ENCODE measurements at places on chromosomes 5 and 9.

DNA sequence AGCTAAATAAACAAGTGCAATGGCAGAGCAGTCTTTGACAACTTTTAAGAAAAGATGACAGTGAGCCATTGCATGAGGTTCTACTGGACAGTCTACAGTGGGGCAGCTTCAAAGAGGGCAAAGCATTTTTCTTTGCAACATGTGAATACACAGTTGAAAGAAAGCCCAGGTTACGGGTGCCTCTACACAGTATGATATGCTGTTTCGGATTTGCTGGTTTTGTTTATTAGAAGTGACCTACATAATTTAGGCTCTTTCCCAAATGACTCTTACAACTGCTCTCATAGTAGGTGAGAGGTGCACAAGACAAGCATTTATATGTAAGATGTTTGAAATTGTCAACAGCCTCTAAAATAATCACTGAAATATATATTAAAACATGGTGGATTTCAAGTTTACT lies 62.4 kb downstream of the MEF2C start:
- no peak for DNase-seq

GRCh38 chr9:137804908-137805630 lies 72.5 kb upstream of the CACNA1B start:
- no peak for DNase-seq

- DNase-seq: peak; percentile 94
Measured at GRCh38 chr9:128244837-128245231, 31.0 kb downstream of the GOLGA2 start.

DNA sequence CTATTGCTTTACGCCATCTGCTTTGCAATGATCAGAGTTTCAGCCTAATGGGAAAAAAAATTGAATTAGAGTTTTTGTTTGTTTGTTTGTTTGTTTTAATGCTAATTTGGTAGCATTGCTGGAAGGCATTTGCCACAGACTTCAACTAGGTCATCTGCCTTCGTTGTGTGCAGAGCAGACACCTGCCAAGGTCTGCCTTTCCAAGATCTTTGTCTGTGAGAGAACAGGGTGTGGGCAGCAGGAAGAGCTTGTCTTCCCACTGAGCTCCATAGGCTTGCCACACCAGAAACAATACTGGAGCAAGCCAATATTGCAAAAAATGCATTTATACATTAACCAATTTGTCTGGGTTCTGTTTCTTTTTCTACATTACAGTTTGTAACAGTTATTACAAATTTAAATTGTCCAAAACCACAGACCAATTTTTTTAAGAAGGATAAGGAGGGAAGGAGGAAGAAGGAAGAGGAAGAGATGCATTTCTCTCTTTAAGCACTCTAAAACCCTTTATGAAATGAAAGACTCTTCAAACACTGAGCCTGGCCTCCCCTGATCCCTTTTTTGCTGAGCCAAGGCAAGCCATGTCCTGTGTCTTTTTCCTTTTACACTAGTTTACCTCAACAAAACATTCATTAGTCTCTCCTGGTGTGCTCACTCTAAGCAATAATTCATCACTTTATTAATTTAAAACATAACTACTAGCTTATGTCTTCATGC lies 210.5 kb downstream of the SNX18 start:
- DNase-seq: no peak
